ENCODE measurements at places on chromosomes 3 and 15.

DNA sequence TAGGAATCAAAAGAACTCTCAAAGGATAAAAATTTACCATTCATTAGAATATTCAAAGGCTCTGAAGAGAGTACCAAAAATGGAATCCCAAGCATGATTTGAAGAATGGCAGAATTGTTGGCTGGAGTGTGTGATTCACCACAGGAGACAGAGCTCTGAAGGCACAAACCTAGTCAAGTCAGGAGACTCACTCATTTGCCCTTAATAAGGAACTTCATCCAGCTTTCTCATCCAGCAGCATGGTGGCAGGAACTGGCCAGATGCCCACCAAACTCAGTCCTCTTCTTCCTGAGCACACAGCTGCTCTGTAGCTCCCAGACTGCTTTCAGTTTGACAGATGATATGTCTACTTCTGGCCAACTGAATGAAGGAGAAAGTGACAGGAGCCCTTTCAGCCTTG, 16.5 kb upstream of the HEG1 start:
- no peak for DNase-seq

- DNase-seq: no peak
These were observed 7.6 kb downstream of the NR1D2 start for GRCh38 chr3:23952646-23953045.

DNA sequence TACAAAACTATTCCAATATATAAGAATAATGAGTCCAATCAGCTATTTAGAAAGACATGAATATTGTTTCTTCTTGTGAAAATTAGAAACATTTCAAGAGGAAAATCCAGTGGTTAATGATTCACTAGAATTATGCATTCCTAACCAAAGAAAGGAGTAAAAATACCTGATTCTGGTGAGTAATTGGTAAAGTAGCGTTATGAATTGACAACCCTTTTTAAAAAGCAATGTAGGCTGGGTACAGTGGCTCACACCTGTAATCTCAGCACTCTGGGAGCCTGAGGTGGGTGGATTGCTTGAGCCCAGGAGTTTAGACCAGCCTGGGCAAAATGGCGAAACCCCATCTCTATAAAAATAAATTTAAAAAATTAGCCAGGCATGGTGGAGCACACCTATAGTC, 43.3 kb downstream of the TOPAZ1 start:
- DNase-seq: no peak

- DNase-seq: no peak
These were observed 62.6 kb upstream of the PDZRN3 start for GRCh38 chr3:73687106-73688004.

DNA sequence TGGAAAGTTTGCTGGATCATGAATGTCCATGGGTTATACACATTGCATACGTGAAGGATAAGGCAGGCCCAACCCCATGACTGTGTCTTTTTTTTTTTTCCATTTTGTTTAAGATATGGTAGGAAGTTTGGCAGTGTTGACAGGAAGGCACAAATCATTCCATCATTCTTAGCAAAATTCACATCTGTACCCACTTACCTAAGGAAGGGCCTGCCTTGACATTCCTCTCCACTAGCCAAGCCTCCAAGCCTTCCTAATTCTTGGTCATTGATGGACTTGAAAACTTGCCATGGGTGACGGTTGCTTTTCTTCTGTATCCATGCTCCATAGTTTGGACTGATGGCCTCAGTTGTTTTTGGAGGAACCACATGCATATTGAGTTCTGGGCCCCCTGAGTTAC, 54.4 kb downstream of the ARNT2 start:
- DNase-seq: no peak

All from G401 (cell line).